ENCODE measurements at places on chromosomes 4 and X. TPM values are rescaled to one million over a fixed set of nuclear protein-coding genes. Genes with fewer than 3 reads are reported as not detected.

SULT1B1 gene
- under 0.01 TPM for total RNA-seq

TENM3 gene
- 15.0 TPM for total RNA-seq

UGT2B17 gene
- under 0.01 TPM for total RNA-seq

PTTG2 gene
- not detected for total RNA-seq

SHOX gene
- total RNA-seq, result not detected

GAGE12D gene
- total RNA-seq, result not detected

PHEX gene
- 1.7 TPM for total RNA-seq

NXF2 gene
- not detected for total RNA-seq

CTBP1 gene
- 175 TPM for total RNA-seq

HOPX gene
- 19.6 TPM for total RNA-seq

MAGEC2 gene
- total RNA-seq, result not detected

RNF128 gene
- 52.8 TPM for total RNA-seq

C1QTNF7 gene
- not detected for total RNA-seq

SPIN2B gene
- total RNA-seq, result 4.9 TPM

MPP1 gene
- total RNA-seq, result 4.3 TPM

GNRHR gene
- total RNA-seq, result under 0.01 TPM

CYBB gene
- total RNA-seq, result under 0.01 TPM

ADH1B gene
- not detected for total RNA-seq

MAGEA12 gene
- not detected for total RNA-seq

PNMA6F gene
- total RNA-seq, result not detected

SYN1 gene
- 0.07 TPM for total RNA-seq

CACNA1F gene
- 0.07 TPM for total RNA-seq

PLP1 gene
- total RNA-seq, result not detected

ZNF711 gene
- 3.4 TPM for total RNA-seq

ARHGEF38 gene
- total RNA-seq, result 0.21 TPM

USP17L21 gene
- total RNA-seq, result not detected

DUSP21 gene
- not detected for total RNA-seq

SRPX gene
- 3.8 TPM for total RNA-seq

PAGE2B gene
- not detected for total RNA-seq

MAGEB3 gene
- total RNA-seq, result not detected

GNPDA2 gene
- 14.7 TPM for total RNA-seq

TRPC5OS gene
- total RNA-seq, result not detected

REELD1 gene
- 0.36 TPM for total RNA-seq

PRRG1 gene
- 5.1 TPM for total RNA-seq

MBNL3 gene
- 10.2 TPM for total RNA-seq

TRPC3 gene
- not detected for total RNA-seq

CSAG1 gene
- not detected for total RNA-seq

NLRP2B gene
- total RNA-seq, result not detected

FATE1 gene
- total RNA-seq, result not detected
